ENCODE measurements at places on chromosomes 6 and 20.

DNA sequence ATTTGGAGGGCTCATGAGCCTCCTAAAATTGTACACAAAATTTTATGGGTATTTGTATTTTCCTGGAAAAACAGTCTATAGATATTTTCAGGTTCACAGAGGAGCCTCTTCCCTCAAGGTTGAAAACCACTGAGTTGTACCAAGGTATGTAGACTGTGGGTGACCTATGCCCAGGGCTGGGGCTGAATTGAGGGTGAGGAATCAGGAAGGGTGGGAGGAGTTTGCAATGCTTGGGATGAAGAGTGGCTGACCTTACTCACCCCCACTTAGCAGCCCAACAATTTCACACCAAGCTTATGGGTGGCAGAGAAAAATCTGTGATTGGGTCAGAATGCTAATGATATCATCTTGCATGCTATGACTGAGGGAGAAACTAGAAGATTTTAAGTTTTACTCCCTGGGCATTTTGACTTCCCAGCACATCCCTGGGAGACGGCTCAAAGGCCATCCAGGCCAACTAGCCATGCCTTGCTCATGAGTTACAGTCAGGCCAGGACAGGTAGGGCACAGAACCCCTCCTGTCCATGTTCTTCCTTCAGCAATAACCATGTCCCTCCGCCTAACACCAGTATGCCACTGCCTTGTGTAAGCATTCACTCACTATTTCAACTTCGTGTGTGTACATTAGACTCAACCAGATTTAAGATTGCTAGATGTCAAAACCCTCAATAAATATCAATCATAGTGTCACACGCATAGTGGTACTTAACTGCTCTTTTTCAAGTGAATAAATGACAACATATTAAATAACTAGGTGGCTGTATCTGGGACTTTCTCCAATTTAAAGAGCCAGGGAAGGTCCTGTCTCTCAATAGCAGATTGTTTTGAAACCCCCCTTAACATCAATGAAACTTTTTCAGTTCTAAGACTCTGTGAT is 16.6 kb downstream of the ADTRP start:
- DNase-seq, result no peak

DNA sequence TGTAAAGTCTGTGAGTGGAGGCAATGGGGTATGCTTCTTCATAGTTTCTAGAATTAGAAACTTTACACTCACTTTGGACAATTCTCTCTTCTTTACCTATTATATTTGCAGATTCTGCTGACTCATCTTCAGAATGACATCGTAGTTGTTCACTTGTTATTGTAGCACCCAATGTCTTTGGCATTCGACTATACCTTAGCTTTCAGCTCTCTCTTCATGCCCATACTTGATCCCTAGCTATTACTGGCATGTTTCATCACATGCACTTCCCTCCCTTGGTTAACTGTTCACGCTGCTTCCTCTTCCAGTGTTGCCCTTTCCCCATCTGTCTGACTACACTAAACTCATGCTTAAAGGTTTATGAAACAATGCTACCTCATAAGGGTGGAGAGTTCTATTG is 298.1 kb upstream of the TCF21 start:
- DNase-seq, result no peak

DNA sequence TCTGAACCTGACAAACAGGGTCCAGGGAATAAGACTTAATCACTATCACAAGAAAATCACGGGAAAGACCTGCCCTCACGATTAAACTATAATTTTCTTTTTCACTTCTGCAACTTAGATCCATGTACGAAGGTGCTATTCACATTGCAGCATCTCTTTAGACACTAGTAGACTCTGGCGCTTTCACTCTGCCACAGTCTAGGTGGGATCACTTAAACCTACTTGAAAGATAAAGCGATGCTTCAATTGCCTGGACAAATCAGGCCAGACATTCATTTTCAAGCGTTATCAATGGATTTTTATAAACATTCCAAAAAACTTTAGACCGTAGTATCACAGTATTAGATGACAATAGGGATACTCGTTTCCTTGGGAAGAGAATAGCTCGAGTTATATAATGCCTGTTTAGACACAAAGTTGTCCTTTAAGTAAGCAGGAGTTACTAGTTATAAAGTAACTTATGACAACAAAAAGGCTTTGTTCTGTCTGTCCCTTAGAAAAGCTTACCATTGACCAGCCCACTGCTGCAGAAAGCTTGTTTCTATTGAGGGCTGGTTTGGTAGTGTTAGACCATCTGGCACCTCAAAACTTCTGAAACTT is 367.3 kb downstream of the UTRN start:
- no peak for DNase-seq

GRCh38 chr20:3396492-3396891 is 11.0 kb downstream of the DNAAF9 start:
- DNase-seq, result no peak

- no peak for DNase-seq
Measured at GRCh38 chr20:15756002-15756753, 817.1 kb downstream of the KIF16B start.

DNA sequence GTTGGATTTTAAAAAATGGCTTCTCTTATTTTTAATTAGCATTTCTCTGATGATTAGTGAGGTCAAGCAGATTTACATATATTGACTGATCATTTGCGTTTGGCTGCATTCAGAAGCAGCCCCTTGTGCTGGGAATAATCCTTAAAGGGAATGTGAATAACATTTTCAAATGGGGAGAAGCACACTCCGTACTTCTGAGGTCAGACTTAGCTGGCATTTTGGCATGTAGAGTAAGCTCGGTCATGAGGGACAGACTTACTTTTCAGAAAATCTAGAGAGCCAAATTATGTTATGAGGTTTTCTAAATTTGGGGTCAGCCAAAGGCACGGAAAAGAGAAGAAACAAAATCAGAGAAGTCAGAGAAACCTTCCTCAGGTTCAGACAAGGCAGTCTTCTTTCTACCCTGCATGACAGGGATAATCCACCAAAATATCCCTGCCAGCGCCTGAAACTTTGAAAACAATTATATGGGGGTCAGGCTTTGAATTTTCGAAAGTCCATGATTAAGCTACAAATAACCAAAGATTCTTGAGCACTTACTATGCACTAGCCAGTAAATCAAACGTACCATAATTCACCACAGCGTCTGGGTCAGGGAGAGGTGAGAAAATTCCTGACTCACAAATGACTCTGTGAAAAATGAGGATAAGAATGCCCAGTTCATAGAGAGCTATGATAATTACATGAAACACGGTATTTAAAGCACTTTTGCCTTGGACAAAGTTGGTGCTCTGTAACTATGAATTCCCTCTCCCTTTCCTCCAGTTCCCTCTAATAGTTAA is 44.9 kb downstream of the ADAT2 start:
- no peak for DNase-seq

- DNase-seq, result no peak
Measured at GRCh38 chr20:13396022-13396421, 174.9 kb downstream of the ISM1 start.

GRCh38 chr20:52791091-52791490 is 181.1 kb upstream of the TSHZ2 start:
- DNase-seq, result no peak

DNA sequence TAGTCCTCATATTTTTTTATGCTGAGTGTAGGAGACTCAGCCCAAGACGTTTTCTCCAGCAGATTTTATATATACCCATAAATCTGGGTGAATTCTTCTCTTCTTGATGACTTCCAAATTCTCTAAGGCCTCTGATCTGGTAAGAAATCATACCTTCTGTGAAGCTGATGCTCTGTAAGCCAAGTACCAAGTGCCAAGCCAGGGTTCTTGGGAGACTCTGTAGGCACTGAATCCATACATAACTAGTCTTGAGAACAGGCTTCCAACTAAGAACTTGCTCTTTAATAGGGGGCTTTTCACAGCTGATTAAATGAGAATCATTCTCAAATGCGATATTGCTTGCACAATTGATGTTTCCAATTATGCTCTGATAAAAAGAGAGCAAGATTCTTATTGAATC is 87.6 kb downstream of the PRKN start:
- no peak for DNase-seq

GRCh38 chr6:117605169-117605826 is 3.0 kb upstream of the GOPC start:
- DNase-seq, result peak; percentile 88

DNA sequence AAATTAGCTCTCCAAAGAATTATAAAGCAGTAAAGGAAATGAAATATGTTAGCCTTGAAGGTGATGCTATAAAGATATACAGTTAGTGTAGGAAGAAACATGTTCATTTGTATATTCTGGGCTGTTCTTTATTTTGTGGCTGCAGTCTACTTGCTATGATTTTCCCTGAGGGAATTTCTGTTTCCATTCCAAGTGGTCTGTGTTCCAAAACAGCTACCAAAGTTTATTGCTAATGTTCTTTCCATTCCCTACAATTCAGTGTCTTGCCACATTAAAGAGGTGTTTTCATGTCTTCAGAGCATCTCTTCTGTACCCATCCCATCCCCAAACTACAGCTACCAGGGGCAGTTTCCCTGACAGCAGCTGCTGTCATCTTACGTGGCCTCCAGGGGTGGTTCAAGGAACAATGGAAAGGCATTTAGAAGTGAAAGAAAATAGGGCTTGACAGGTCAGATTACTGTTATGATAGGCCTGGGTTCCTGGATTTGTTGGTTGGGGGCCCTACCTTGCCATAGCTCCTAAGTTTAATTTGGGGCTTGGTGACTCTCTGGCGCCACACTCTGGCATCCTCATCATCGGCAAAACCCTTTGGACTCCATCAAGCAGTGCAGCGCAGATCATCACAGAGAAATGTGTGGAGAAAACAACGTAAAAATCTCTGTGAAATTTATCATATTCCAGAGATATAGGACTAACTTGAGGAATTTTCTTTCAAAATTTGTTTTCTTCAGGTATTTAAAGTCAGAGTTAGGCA is 33.8 kb upstream of the AIG1 start:
- DNase-seq, result peak; percentile 48

GRCh38 chr20:40702504-40702903 is 13.5 kb upstream of the MAFB start:
- no peak for DNase-seq

DNA sequence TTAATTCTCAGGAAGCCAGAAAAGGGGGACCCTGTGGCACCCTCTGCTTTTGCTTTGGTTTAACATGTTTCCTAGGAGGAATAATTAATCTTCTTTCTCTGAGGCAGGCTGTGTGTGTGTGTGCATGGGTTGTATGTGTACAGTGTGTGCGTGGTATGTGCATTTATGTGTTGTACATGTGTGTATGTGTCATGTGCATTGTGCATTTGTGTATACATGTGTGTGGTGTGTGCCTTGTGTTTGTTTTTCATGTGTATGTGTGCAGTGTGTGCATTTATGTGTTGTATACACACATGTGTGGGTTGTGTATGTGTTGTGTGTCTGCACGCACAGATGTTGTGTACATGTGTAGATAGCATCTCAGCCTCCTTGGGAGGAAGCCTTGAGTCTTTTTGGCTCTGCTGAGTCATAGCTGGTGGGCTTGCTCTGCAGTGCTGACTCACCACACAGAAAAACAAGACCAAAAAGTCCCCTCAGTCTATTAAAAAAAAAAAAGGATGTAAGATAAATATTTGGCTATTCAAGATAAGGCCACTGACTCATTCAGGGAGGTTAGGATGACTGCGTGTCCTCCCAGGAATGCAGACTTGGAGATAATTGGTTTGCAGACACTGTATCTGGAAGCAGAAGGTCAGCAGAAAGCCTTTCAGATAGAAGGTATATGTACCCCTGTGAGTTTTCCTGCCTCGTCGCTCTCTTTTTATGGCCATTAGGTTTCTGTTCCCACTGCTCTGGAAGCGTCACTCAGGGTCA is 58.6 kb downstream of the SYNJ2 start:
- DNase-seq, result peak; percentile 99

- no peak for DNase-seq
Measured at GRCh38 chr20:1131354-1131753, 13.0 kb downstream of the PSMF1 start.

DNA sequence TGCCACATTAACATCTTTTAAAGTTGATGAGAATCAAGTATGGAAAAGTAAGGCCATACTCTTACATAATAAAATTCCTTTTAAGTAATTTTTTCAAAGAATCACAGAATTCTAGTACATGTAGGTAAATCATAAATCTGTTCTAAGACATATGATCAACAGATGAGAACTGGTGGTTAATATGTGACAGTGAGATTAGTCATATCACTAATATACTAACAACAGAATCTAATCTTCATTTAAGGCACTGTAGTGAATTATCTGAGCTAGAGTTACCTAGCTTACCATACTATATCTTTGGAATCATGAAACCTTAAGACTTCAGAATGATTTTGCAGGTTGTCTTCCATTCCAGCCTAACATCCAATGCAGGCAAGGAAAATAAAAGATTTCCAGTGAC is 11.6 kb downstream of the PLN start:
- DNase-seq, result no peak

DNA sequence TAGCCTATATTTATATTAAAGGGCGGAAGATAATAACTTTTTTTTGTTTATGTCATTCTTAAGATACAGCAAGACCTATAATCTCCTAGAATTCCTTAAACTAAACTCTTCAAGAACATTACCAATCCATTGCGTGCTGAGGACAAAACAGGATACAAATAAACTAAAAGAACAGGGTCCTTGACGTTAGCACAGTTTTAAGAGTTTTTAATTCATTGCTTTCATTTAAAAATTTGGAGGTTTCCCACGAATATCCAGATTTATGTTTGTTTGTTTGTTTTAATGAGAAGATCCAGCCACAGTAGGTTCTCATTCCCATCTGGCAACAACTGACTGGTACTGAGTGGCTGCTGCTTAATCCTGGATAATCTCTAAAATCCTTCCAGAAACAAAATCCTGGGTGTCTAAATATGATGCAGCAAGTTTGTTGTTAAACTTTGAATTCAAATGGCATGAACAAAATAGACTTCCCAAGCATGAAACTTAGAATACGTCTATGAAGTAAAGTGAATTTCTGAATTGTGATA is 153.7 kb downstream of the HACE1 start:
- no peak for DNase-seq

- DNase-seq, result no peak
Measured at GRCh38 chr6:116629563-116629981, 13.3 kb downstream of the RSPH4A start.

GRCh38 chr6:165652766-165653165 is 10.3 kb downstream of the PDE10A start:
- no peak for DNase-seq

- peak; percentile 10 for DNase-seq
Measured at GRCh38 chr6:120935908-120936307, 398.4 kb downstream of the TBC1D32 start.

DNA sequence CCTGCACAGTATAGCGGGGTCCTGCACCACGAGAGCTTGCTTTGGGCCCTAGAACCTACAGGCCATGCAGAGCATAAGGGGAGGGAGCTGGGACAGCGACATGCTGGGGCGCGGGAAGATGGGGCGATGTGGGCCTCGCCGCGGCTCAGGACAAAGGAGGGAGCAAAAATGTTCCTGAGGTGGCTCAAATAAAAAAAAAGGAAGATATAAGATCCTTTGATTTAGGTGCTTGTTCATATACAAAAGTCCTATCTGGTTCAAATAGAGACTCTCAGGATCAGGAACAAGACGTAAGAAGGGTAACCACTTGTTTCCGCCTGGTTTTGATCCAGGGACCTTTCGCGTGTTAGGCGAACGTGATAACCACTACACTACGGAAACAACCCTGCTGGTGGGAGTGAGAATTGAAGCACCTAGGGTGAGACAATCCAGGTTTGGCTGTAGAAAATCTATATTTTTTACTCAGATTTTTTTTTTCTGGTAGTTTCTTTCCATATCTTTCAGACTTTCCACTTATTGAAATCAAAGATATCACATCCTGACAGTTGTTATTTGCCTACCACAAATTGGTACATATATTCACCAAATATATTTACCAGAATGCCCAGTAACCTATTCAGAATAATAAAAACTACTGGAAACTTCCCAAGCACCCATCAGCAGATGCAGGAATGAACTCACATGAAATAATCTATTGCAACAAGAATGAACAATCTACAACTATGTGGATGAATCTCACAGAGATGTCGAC is 177.9 kb upstream of the ZNF184 start:
- DNase-seq, result peak; percentile 80
